ENCODE measurements at places on chromosomes 12 and 14. TPM values are rescaled to one million over a fixed set of nuclear protein-coding genes. Genes with fewer than 3 reads are reported as not detected.

The SLC7A7 gene
- total RNA-seq = 8.3 TPM

DNA sequence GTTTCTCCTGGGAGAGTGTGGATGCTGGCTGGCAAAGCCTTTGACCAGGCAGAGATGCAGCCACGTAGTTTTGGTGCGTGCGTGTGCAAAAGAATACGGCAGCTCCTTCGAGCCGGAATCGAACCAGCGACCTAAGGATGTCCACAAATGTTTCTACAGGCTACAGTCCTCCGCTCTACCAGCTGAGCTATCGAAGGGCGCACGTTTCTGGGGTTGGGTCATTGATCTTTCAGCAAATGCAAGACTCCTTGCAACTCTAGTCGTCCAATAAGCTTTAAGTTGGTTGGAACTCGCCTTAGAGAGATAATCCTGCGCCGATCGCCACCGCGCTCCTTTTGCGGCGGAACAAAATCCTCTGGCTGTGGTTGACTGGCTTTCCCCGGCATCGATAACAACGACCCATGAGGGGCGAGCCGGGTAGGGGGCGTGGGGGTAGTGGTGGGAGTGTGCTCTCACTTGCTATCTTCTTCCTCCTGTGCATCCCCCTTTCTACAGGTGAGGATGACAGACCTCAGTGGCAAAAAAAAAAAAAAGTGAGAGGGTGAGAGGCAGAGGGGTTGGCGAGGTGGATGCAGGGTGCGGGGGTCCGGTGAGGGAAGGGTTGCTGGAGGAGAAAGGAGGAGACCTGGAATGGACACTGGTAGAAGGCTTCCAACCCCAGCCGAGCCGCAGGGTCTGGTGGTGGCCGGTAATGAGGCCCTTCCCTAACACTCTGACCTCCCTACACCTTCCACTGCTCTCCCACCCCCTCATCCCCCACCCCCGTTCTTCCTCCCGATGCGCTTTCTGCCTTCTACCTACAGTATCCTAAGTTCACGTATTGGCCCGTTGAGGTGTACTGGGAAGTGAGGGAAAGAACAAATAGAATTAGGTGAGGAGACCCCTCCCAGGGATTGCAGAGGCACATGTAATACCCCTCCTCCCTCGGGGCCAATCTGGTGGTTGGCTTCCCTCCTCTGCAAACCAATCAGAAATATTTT, 11.8 kb upstream of the OR6S1 start:
- DNase-seq = peak; percentile 76

DNA sequence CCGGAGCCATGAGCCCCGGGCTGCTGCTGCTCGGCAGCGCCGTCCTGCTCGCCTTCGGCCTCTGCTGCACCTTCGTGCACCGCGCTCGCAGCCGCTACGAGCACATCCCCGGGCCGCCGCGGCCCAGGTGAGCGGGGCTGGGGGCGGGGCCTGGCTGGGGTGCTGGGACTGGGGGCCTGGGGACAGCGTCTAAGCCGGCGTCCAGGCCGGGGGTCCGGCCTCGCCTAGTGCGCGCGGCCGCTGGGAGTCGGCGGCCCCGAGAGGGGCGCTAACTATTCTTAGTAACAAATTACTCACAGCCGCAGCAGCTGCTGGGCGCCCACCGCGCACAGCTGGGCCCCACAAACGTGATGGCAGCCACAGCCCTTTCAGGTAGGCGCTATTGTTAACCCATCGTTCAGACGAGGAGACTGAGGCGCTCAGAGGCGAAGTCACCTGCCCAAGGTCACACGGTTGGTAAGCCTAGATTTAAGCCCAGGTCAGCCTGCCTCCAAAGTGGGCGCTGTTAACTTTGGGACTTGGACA, 374 bp downstream of the CYP46A1 start:
- no peak for DNase-seq

GRCh38 chr12:107435072-107435471, 250.5 kb upstream of the PWP1 start:
- DNase-seq = peak; percentile 46

- DNase-seq = no peak
Measured at GRCh38 chr12:68602720-68603119, 8.0 kb upstream of the RAP1B start.

The CMA1 gene
- total RNA-seq = not detected

The CIROP gene
- total RNA-seq = 0.42 TPM

GRCh38 chr12:26116829-26117715, 7.8 kb downstream of the BHLHE41 start:
- no peak for DNase-seq

DNA sequence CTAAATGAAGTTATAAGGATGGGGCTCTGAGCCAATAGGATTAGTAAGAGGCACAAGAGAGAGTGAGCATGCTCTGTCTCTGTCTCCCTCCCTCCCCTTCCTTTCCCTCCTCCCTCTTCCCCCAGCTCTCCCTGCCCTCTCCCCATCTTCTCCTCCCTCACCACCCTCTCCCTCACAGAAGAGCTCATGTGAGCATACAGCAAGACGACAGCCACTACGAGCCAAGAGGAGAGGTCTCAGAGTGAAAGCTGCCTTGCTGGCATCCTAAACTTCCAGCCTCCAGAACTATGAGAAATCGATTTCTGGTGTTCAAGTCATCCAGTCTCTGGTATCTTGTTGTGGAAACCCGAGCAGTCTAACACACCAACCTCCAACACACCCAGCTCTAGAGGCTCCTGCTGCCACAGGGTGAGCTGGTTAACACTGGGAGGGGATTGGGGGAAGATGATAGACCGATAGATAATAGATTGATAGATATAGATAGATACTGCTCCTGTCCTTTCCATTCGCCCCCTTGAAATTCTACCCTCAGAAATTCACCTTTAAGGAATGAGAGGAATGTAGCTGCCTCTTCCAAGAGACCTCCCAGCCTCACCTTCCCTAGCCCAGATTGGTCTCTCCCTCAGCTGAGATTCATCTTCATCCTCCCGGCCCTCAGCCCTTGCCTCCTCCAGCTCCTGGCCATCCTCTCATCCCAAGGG, 25.8 kb upstream of the ACTN1 start:
- no peak for DNase-seq

All from H7 (cell line).